Inflammatory macrophage treated with lipopolysaccharide for 1 hour (primary cell): ENCODE measurements at places on chromosomes 2 and 18.
A peak's percentile ranks its signal among the peaks of the same experiment; 100 is the strongest.

DNA sequence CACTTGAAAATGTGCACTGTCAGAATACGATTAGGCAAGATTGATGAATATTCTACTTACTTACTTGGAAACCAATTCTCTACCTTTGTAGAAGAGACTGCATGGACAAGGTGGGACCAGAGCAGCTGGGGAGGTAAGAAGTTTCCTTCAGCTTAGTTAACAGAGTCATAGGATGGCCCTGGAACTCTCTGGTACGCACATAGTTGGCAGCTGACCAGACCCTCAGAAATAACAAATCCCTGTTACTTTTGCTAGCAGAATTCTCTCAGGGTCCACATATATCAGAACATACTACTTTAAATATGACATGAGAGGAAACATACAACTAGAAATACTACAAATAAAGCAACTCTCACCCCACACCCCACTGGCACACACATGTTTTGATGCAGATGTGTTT, 24.8 kb upstream of the STAT1 start:
- no peak for DNase-seq

DNA sequence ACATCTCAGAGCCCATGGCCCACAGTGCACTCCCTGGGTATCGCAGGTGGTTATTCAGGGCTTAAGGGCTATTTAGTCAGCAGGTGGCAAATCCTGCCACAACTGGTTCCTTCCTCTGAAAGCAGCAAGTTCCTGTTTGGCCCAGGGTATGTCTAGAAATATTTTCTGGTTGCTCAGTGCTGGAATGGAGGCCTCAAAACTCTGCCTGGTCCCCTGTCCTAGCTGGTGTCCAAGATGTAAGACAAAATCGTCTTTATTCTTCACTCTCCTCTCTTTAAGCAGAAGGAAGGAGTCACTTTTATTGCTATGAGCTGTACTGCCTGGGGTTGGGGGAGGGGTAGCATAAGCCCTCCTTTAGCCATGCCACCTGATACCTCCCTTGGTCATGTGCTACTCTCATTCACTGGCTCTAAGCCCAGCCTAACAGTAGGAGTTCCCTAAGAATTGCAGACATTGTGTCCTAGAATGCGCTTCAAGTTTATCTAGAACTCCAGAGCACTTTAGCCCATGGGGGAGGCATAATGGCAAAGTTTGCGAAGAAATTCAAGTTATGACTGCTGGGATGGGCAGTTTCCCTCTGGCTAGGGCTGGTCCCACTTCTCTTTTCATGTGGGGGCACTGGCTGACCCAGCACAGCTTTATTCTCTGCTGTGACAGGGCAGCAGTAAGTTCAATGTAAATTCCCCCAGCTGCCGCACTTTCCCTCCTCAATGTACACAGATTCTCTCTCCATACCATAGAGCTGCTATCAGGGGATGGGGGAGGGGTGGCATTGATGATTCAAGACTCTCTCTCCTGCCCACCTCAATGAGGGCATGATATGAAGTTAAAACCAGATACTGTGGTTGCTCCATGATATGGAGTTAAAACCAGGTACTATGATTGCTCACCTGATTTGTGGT, 27.1 kb upstream of the CWC22 start:
- no peak for DNase-seq

- no peak for DNase-seq
These were observed 4.5 kb upstream of the LIMS2 start for GRCh38 chr2:127679680-127680361.

DNA sequence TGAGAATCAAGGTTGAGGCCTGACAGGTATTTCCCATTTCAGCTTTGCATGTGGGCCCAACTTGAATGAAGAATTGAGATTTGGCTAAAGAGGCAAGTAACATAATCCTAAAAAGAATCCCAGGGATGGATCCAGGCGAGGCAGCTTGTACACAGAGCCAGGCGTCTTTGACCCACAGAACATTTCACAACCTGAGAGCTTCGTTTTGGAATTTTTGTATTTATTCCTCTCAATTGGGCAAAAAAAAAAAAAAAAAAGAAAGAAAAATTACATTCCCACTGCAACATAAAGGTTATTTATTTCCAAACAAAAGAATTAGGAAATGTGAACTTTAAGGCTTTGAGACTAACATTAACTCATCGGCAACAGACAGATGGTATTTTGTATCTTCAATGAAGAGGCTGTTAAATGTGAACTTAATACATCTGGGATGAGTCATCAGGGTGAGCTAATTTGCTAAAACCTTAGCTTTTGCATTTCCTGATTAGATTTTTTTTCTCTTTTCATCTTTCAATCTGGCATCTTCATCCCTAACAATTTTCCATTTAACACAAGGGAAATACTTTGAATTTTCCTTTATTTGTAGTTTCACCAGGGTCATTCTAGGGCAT, 478.5 kb upstream of the TNP1 start:
- DNase-seq, result no peak

GRCh38 chr18:36582988-36583745, 245.6 kb downstream of the TPGS2 start:
- DNase-seq, result no peak

- peak; percentile 24 for DNase-seq
These were observed 22.1 kb downstream of the IKZF2 start for GRCh38 chr2:213129311-213129710.

DNA sequence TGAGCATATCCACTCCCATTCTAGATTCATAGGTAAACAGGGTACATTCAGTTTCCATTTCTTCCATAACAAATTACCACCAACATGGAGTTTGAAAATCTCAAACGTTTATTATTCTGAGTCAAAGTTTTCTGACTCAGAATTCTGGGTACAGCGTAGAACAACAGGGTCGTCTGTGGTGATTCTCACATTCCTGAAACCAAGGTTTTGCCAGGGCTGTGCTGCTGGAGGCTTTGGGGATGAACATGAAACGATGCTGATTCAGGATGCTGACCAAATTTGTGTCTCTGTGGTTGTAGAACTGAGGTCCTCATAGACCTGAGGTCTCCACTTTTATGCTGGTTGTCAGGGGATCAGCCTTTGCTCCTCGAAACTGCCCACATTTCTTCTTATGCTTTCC, 255.7 kb downstream of the DSEL start:
- no peak for DNase-seq

DNA sequence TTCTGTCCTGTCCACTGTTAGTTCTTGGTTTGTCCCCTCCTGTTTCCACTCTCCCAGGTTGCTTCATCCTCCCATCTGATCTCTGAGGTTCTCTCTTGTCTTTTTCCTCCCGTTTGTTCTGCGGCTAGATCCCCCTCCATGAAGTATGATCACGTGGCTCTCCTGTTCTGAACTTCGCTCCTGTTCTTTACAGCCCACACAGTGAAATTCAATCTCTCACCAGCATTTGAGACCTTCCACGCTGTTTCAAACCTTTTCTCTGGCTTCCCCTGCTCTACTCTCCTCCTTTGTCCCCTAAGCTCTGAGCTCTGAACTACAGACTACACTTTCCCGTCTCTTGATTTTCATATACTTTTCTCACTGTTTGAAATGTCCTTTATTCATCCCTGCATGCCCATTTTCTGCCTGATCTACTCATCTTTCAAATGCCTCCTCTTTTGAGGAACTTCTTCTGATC, 83.5 kb downstream of the OSBPL6 start:
- no peak for DNase-seq

GRCh38 chr2:1891147-1891546, 146.8 kb upstream of the PXDN start:
- DNase-seq, result no peak

DNA sequence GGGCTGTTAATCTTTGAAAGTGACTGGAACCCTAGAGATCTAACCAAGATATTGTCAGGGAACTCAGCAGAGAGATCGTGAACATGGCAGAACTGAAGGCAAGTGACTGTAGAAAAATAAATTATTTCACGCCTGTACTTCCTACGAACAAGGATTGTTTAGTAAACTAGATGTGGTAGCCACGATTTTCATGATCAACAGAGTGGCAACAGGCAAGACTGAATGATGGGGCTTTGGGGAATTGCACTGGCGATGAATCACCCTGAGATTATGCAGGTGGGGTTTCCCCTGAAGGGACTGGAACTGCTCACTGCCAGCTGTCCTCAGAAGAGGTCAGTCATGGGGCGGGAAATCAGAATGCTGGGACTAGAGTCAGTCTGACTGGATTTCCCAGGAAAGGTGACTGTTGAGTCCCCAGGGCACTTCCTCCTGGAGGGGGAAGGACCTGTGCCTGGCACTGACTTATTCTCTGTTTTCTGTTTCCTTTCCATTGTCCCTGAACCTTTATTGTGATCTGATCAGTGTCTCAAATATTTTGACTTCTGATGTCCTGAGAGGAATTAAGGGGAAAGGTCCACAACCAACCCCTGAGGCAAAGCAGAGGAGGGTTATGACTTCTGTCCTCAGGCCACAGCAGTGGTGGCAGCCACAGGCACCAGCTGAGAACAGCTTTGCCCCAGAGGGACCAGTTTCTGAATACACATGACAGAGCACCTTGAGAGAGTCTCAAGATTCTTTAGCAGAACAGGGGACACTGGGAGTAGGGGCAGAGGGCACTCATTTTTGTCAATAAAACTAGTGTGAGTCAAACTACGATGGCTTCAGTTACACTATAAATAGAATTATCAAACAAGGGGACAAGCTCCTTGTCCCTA, 70.0 kb downstream of the NAB1 start:
- DNase-seq, result peak; percentile 63

- no peak for DNase-seq
These were observed 115.6 kb downstream of the CACNB4 start for GRCh38 chr2:151983221-151983620.

- DNase-seq, result no peak
These were observed 105.6 kb downstream of the MYO1B start for GRCh38 chr2:191350826-191351225.

DNA sequence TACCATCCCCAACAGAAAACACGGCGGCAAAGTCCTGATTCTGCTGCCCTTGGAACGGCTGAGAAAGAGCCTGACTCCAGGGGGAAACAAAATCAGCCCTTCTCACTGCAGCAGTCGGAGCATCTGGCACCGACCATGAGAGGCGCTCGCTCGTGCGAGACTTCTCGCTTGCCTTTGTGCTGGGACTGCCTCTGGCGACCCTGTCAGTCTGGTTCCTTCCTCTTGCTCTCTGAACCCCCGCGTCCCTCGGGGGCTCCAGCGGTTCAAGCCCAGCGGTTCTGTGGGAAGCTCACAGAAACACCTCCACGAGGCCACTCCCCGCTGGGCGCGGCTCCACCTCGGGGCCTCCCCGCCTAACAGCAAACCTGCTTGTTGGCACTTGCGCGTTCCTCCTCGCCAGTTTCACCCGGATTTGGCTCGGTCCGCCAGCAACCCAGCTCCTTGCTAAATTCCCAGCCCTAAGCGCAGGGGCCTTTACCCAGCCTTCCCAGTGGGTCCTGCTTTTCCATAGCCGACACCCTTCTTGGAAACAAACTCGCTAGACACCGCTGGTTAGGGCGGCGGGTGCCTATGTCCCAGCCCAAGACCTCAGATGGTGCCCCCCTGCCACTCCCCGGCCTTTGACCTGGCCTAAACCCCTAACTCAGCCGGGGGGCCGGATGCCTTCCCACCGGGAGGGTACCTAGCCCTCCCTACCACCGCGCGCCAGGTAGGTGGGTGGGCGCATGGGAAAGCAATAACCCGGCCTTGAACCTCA, 2.2 kb downstream of the RND3 start:
- DNase-seq, result no peak

DNA sequence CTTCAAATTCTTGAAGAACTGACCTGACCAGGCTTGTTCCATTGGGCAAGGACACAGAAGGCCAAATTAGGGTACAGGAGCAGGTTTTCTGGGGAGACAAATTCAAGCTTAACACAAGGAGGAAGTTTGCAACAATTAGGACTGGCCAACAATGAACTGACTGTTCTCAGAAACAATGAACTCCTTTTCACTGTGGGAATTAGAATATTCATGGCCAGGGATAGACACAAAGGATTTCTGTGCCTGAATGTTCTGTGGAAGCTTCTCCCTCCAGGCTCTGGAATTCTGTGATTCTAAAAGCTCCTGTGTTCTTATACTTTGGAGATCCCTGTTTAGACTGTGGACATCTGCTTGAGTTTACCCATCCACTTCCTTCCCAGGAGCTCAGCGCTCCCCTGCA, 15.2 kb downstream of the SMYD1 start:
- DNase-seq, result no peak

GRCh38 chr2:20350041-20350712, 467 bp downstream of the PUM2 start:
- peak; percentile 61 for DNase-seq

- DNase-seq, result no peak
These were observed 34.9 kb downstream of the EN1 start for GRCh38 chr2:118812552-118812951.

DNA sequence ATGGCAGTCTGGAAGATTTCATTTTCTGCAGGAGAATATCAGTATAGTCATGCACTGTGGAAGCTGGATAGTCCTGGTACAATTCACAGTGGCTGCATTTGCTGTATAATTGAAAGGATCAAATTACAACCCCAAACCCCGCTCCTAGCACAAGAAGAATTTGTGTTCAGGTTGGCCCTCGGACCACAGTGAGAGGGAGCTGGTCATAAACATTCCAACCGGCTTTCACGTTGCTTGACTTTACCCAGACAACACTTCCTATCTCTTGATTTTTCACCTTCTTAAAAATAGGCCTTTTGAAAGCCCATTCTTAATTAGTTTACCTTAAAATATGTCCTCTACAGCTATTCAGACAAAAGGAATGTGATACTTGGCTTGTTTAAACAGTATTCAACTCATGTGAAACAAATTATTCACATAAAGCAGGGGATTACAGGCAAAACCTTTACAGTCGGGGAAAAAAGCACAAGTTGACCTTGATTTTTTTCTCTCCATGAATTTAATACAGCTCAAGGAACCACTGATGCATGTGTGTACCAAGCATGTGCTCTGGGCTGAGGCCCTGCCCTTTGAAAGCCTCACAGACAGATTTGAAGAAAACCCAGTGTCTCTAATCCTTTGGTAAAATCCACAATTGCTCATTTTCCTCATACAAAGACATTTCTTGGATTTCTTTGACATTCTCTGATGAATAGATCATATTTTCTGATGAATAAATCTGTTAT, 143.0 kb upstream of the SOX11 start:
- DNase-seq, result no peak

GRCh38 chr2:208077276-208077675, 47.0 kb downstream of the CRYGD start:
- no peak for DNase-seq

DNA sequence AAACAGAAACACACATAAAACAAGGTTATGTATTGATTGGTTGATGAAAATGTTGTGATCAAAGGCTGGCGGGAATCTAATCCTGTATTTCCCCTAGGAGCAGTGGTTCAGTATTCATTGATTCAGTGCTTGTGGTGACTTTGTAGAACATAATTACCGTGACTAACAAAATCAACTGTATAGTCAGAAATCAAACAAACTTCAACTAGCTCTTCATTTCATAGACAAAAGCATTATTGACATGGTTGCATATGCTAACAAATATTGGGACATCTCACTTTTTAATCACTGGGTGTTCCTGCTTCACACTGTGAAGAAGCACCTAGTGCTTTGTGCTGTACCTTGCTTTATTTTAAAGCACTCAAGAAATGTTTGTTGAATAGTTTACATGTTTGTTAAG, 41.4 kb downstream of the USP14 start:
- no peak for DNase-seq

- peak; percentile 97 for DNase-seq
These were observed 8.0 kb upstream of the ITGB6 start for GRCh38 chr2:160207804-160208654.

- DNase-seq, result peak; percentile 28
These were observed at the start of gene GLI2 for GRCh38 chr2:120735746-120736170. Gene GLI2, plus strand, starts transcription at chr2:120735868. Its CDS starts 61,453 bp downstream, at chr2:120797321.

- no peak for DNase-seq
These were observed 13.2 kb upstream of the CHRNA1 start for GRCh38 chr2:174777347-174778084.

GRCh38 chr2:224072541-224073188, 33.6 kb upstream of the SERPINE2 start:
- no peak for DNase-seq

- no peak for DNase-seq
These were observed 23.0 kb downstream of the RTN4 start for GRCh38 chr2:55027226-55027625.
